ENCODE measurements at places on chromosomes 7 and 10.

DNA sequence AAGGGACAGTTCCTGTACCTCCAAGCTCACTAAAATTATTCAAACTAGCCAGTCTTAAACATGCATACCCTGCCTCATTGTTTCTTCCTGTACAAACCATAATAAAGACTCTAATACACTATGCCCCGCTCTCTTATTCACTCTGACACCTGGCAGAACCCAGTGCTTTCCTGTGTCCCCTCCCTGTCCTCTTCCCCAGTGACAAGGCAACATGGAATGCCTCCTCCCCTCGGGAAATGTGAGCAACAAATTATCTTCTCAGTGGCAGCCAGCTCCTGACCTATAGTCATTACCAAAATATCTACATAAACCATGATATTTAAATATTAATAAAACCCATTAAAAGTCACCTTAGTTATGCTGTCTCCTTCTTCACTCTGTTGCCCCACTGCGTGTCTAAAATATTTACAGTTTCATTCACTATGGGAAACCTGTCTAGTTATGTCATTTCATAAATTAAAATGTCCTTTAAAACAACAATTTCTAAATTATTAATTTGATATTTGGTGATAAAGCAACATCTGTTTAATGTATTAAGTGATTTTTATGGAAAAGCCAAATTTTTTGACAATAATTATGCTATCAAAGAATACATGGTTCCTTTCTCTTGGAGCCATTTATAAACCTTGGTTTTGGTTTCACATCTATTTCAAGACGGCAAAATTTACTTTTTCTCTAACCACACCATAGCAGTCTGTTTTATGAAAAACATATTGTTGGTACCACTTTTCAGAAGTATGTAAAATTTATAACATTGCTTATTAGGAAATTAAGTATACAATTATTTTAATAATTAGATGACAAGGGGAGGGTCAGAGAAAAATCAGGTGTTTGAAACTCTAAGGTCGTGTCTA lies 1355.2 kb downstream of the XPNPEP1 start:
- DNase-seq, result no peak

DNA sequence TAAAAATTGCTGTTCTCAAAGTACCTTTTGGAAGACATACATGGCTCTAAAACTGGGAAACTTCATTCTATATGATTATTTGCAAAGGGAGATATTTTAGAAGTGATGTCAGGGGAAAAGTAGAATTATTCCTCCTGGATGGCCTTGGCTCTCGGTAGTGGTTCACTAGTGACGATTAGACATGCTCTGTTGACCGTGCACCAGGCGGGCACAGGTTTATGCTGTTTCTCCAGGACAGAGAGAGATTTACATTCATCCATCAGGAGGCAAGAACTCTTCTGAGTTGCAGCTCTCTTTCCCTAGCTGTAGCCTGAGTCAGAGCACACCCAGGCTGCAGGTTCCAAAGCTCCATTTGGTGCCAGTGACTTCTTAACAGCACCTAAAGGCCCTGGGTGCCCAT lies 184.9 kb upstream of the WDR11 start:
- no peak for DNase-seq

- no peak for DNase-seq
Observed at GRCh38 chr10:86547296-86547695, 25.7 kb upstream of the WAPL start.

GRCh38 chr7:23396222-23397015 lies 73.9 kb downstream of the IGF2BP3 start:
- no peak for DNase-seq

DNA sequence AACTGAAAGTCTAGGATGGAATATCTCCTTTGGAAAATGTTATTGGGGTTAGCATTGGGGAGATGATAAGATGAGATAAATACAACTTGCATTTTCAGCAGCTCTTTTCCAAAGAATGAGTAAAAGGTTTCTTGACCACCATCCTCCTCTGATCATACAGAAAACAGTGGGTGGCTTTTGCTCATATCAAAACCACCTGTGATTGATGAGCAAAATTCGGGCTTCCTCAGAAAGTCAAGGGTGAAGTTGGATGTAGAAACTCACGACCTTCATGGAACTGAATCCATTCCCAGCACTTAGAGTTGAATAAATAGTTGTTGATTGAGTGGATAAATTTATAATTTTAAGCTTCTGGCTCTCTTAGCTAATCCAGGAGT lies 158.4 kb downstream of the DNAJB6 start:
- DNase-seq, result no peak

GRCh38 chr10:17077346-17077781 lies 52.2 kb downstream of the CUBN start:
- no peak for DNase-seq

DNA sequence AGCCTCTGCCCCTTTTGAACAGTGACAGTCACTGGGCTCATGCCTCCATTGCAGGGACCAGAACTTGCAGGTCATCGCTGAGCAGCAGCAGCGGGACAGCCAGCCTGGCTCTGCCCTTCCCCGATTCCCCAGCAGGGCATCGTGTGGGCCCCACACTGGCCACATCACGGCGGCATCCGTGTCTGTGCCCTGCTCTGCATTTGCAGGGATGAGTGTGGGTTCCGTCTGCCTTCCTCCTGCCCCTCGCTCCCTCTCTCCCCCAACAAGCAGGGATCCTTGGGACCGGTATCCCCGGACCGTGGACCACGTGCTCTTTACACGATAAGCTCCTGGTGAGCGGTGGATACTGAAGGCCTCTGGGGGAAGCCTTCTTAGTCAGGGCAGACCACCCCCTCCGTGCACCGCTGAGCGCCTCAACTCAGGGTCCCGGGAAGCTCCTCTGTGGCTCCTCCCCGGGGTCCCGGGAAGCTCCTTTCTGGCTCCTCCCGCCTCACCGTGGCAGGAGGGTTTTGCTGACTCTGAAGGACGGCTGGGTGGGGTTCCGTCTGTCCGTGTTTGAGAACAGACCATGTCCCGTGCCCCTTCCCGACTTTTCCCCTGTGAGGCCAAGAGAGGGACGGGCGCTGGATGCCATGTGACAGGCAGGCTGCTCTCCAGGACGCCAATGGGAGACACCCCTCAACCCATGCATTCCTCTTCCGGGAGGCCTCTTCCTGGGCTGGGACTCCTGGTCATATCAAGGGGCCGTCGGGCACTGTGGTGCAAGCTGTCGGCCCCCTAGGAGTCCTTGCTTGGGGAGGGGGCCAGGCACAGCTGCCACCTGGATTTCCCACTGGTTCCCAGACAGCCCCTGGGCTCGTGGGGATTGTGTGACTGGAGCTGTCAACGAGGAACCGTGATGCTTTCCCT lies 23.5 kb upstream of the NKX6-2 start:
- no peak for DNase-seq

- no peak for DNase-seq
Observed at GRCh38 chr7:47337531-47337930, 244.4 kb downstream of the TNS3 start.

- DNase-seq, result no peak
Observed at GRCh38 chr10:43204042-43204942, 62.6 kb downstream of the RASGEF1A start.

GRCh38 chr7:104903044-104903443 lies 111.0 kb upstream of the KMT2E start:
- DNase-seq, result no peak

- no peak for DNase-seq
Observed at GRCh38 chr10:96387601-96388000, 28.8 kb upstream of the OPALIN start.

DNA sequence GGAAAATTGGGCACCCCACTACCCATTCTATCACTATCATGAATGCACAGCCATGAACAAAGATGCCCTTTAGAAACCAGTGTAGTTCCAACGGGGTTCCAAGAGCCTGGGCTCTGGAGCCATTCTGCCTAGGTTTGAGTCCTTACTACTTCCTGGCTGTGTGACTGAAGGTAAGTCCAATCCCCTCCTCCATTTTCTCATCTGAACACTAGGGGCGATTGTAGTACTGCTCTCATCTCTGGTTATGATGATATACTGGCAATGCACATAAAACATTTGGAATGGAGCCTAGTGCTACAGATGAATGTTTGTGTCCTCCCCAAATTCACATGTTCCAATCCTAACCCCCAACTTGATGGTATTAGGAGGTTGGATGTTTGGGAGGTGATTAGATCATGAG lies 28.1 kb upstream of the CDH23 start:
- no peak for DNase-seq
